ENCODE measurements at places on chromosomes 11 and 22.

DNA sequence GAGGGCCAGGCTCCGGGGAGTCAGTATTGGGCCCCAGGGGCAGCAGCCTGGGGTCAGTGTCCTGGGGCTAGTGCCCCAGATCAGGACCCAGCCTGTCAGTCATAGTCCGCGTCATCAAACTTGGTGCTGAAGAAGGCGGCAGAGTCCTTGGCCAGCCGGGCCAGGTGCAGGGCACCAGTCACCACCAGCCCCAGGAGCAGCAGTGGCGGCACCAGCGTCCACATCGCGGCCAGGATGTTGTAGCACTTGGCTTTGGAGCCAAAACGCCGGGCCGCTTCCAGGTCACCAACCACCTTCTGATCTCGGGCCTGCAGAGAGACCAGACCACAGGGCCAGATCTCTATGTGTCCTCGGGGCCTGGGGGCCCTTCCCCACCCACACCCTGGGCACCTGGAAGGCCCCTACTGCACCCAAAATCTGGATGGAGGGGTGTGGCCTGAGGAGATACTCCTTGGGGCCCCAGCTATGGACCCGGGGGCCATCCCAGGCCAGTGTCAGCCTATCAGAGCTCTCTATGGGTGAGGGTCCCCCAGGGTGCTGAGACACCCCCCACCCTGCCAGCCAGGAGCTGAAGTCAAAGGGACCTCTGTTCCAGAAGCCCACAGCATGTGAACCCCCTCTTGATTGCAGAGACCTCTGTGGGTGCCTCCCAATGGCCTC, 790 bp downstream of the IFITM5 start:
- peak; percentile 60 for DNase-seq

- no peak for DNase-seq
These were observed 88.9 kb downstream of the MAML2 start for GRCh38 chr11:96254087-96254486.

DNA sequence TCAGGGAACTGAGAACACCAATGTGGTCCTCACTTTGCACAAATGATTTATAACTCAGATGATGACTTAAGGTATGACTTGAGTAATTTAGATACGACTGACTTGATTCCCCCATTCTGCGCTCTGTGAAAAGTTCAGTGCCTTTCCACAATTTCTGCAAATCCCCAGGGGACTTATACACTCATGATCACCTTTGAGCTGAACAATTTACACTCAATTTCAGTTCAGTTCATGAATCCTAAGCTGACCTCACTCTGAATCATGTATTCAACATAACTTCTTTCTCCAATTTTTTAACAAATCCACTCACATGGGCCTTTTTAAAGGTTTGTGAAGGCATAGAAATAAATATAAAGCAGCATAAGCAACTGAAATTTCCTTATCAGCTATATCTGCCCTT, 274.2 kb downstream of the FAM76B start:
- DNase-seq, result no peak

GRCh38 chr22:29260601-29261315, 7.0 kb downstream of the RHBDD3 start:
- DNase-seq, result no peak

DNA sequence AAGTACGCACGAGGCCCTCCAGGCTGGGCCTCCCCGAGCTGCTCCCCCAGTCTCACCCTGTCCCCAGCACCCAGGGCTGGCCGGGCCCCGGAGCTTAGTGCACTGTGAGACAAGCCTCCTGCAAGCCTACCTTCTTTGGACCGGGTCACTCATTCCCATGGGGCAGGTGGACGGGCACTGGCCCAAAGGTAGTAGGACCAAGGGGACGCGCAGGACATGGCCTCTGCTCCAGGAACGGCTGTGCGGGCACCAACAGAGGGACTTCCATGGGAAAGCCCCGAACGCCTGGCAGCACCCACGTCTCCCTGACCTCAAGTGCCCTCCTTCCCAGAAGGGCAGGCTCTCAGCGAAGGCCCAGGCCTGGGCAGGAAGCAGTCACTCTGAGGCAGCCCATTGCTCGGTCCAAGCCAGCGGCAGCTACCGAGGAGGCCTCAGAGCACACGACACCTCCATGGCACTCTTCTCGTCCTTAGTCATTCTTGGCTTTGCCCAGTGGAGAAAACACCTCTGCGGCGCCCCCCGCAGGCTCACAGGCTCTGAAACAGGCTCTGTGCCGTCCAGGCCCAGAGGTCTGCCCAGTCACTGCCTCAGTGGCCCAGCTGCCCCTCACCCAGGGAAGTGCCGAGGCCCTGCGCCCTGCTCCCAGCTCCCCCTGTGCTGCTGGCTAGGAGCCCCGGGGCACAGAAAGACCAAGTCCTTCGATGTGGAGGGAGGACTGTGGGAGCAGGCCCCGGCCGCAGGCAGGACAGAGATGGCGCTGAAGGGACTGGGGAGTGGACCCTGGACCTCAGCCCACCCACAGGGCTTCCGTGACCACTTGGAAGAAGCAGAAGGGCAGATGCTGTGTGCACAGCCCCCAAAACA, 3.8 kb downstream of the MOB2 start:
- DNase-seq, result no peak

GRCh38 chr22:43014316-43014868, 557 bp downstream of the PACSIN2 start:
- peak; percentile 28 for DNase-seq

DNA sequence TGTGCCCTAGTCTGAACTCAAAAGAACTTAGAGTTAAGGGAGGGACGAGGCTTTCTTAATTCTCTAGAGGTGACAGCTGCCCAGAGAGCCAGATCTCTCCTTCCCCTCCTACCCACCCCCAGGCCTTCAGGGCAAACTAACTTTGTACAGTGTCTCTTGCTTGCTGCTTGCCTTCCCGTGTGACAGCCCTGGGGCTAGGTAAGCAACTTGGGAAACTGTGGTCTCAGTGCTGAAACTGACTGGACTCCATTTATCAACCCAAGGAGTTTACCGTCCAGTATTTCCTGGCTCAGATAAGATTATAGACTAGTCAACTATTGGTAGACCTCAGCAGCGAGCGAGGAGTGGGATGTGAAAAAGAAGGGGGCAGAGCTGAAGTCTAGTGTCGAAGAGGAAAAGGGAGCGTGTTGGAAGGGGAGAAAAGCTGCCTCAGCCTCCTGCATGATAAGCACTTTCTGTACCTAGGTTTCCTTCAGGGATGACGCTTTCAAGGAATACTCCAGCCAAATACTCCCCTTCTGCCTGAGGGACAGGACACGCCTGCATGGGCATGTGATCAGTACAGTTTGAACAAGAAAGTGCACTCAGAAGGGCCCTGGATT, 43.3 kb upstream of the WEE1 start:
- DNase-seq, result no peak

DNA sequence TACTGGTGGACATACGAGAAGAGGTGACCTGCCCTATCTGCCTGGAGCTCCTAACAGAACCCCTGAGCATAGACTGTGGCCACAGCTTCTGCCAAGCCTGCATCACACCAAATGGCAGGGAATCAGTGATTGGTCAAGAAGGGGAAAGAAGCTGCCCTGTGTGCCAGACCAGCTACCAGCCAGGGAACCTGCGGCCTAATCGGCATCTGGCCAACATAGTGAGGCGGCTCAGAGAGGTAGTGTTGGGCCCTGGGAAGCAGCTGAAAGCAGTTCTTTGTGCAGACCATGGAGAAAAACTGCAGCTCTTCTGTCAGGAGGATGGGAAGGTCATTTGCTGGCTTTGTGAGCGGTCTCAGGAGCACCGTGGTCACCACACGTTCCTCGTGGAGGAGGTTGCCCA, 6.9 kb downstream of the TRIM6 start:
- DNase-seq, result no peak

- no peak for DNase-seq
These were observed 12.3 kb downstream of the SPI1 start for GRCh38 chr11:47366020-47366490.
